ENCODE measurements at places on chromosomes 7 and 10. TPM values are rescaled to one million over a fixed set of nuclear protein-coding genes. Genes with fewer than 3 reads are reported as not detected.

COL1A2 gene
- 107 TPM for total RNA-seq

MRPS24 gene
- total RNA-seq, result 99.9 TPM

CUZD1 gene
- 837 TPM for total RNA-seq

ZNF804B gene
- total RNA-seq, result under 0.01 TPM

SPACDR gene
- total RNA-seq, result not detected

EPC1 gene
- total RNA-seq, result 39.2 TPM

NANOS1 gene
- total RNA-seq, result 9.9 TPM

VGF gene
- 3.0 TPM for total RNA-seq

TMEM130 gene
- 0.66 TPM for total RNA-seq

C10orf67 gene
- not detected for total RNA-seq

TFR2 gene
- 0.26 TPM for total RNA-seq

- H3K4me1 ChIP-seq, result peaks cover 5% of the 10 kb centered on the region
- H3K27ac ChIP-seq, result peak overlapping the region; percentile 6
- no peaks in the 10 kb centered on the region for H3K36me3 ChIP-seq
- DNase-seq, result no peak
- no peak overlapping the region for H3K4me3 ChIP-seq
Observed at GRCh38 chr7:77245015-77245755, 45.6 kb upstream of the FGL2 start.

GRCh38 chr7:31372231-31372959 lies 31.9 kb upstream of the NEUROD6 start:
- H3K27me3 ChIP-seq, result no peaks in the 10 kb centered on the region
- H3K4me3 ChIP-seq, result no peak overlapping the region
- H3K27ac ChIP-seq, result no peak overlapping the region
- H3K4me1 ChIP-seq, result no peaks in the 10 kb centered on the region

DNA sequence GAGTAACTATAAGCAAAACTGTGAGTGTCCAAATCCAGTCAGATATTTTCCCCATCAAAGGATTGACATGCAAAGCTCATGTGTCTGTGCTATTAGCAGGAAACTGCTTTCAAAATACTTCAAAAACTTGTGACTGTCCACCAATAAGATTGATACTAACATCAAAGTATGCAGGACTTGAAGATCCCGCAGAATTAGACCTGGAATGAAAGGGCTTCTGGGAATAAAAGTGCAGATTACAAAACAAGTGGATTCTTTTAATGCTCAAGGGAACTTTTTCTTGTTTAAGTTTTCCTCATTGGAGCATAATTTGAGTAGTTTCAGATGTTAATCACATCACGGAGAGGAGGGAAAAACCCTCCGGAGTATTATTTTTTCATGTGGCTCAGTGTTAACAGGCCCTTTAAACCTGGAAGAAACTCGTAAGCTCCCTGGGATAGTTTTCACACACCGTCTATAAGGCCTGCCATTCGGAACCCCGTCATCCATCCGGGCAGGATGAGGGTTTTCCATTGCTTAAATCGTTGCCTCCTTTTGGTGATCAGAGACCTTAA lies 33.9 kb upstream of the MKX start:
- DNase-seq, result no peak
- no peak overlapping the region for H3K4me3 ChIP-seq
- peaks cover 4% of the 10 kb centered on the region for H3K4me1 ChIP-seq
- no peaks in the 10 kb centered on the region for H3K27me3 ChIP-seq
- H3K27ac ChIP-seq, result no peak overlapping the region

GRCh38 chr7:151758622-151759540 lies 118.0 kb downstream of the PRKAG2 start:
- DNase-seq, result no peak
- no peaks in the 10 kb centered on the region for H3K36me3 ChIP-seq
- no peak overlapping the region for H3K4me3 ChIP-seq
- H3K27ac ChIP-seq, result no peak overlapping the region

DNA sequence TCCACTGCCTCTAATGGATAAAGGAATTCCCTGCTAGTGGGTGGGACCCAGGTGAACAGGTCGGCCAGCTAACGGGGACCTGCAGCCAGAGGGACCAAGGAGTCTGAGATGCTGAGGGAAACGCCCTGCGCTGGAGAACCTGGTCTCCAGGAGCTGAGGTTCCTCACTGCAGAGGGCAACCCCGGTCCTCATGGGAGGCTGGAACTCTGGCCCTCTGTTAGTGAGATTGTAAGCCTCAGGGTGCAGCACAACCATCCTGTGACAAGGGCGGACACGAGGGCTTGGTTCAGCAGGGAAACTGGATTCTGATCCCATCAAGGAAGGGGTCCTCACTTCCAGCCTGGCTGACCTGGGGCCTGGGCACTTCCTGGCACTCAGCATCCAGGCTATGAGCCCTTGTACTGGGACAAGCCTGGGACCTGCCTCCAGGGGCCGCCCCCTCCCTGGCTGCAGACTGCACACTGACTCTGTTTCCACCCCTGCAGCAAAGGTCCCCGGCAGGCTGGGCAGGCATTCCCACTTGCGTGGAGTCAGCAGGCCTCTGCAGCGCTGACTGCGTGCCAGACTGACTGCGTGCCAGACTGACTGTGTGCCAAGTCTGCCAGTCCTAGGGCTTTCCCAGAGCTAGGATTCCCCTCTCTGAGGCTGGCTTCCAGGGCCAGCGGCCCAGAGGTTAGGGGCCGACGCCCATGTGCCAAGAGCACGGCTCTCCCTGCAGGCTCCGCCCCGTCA lies 143.2 kb downstream of the MAPK8 start:
- no peak overlapping the region for H3K27ac ChIP-seq
- H3K4me3 ChIP-seq, result no peak overlapping the region
- H3K36me3 ChIP-seq, result no peaks in the 10 kb centered on the region
- DNase-seq, result no peak
- H3K4me1 ChIP-seq, result peaks cover 10% of the 10 kb centered on the region

GRCh38 chr7:108189733-108190388 lies 59.7 kb upstream of the LAMB4 start:
- no peak for DNase-seq
- no peak overlapping the region for H3K4me3 ChIP-seq
- no peak overlapping the region for H3K27ac ChIP-seq
- H3K27me3 ChIP-seq, result no peaks in the 10 kb centered on the region
- no peaks in the 10 kb centered on the region for H3K4me1 ChIP-seq

DNA sequence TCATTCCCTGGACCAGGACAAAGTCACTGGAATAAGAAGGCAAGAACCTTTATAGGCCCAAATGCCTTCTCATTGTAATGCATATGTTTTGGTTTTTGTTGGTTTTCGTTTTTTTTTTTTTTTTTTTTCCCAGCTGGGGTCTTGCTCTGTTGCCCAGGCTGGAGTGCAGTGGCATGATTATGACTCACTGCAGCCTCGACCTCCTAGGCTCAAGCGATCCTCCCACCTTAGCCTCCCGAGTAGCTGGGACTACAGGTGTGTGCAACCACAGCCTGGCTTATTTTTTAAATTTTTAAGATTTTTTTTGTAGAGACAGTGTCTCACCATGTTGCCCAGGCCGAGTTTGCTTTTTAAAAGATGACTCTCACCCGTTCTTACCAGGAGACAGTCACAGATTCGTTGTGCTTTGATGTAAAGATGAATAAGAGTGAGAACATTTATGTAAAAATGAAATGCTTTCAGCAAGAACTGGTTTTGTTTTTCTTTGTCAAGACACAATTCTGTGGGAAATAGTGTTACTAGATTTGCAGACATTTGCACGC lies 7.6 kb downstream of the IQCE start:
- DNase-seq, result no peak
- H3K27ac ChIP-seq, result no peak overlapping the region
- H3K36me3 ChIP-seq, result no peaks in the 10 kb centered on the region
- no peak overlapping the region for H3K4me3 ChIP-seq

DNA sequence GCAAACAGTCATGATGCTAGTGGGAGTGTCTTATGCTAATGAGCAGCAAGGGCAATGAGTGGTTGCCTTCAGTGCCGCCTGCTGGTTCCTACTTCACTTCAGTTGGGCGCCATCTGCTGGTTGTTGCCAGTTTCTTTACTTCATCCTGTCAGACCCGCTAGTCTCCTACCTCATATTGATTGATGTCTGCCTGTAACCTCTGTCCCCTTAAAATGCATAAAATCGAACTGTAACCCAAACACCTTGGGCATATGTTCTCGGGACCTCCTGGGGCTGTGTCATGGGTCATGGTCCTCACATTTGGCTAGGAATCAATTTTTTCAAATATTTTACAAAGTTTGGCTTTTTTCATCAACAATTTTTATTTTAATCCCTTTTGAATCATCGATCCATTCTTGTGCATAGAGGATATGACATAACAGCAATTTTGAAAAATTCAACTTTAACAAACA lies 62.8 kb upstream of the C7orf33 start:
- DNase-seq, result peak; percentile 85
- no peaks in the 10 kb centered on the region for H3K36me3 ChIP-seq
- no peaks in the 10 kb centered on the region for H3K27me3 ChIP-seq
- H3K4me1 ChIP-seq, result no peaks in the 10 kb centered on the region
- no peak overlapping the region for H3K4me3 ChIP-seq

DNA sequence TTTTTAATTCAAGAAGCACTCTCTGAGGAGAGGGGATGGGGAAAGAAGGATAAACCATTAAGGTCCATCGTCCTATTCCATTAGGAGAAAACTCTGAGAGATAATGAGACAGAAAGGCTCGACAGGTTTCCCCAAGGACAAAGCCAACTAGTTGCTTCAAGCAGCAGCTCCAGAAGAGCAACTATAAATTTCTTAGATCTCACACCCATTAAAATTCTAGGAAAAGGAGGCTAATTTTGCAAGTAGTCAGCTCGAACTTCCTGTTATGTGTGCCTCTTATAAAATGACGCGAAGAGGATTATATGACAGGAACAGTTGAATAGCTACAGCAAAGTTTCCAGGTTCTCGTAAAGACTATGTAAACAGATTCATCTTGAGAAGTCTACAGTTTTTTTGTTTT lies 52.0 kb upstream of the ST8SIA6 start:
- no peak for DNase-seq
- no peaks in the 10 kb centered on the region for H3K27me3 ChIP-seq

DNA sequence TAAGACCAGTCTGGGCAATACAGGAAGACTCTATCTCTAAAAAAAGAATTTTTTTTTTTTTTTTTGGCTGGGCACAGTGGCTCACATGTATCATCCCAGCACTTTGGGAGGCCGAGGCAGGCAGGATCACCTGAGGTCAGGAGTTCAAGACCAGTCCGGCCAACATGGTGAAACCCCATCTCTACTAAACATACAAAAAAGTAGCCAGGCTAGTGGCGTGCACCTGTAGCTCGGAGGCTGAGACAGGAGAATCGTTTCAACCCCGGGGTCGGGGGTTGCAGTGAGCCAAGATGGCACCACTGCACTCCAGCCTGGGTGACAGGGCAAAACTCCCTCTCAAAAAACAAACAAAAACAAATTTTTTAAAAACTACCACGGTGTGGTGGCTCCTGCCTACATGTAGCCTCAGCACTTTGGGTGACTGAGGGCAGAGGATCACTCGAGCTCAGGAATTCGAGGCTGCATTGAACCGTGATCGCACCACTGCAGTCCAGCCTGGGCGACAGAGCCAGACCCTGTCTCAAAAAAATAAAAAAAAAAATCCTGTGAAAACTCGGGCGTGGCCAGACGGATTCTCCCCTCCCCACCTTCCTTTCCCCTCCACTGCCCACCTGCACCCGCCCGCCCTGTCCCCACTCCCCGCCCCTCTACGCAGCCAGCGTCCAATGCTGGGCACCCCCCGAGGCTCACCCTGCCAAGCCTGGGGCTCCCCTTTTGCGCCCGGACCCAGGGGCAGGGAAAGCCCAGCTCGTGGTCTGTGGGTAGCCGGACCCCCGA lies 745 bp upstream of the ORAI2 start:
- H3K4me3 ChIP-seq, result peak overlapping the region; percentile 53
- H3K4me1 ChIP-seq, result peaks cover 9% of the 10 kb centered on the region
- H3K36me3 ChIP-seq, result no peaks in the 10 kb centered on the region
- DNase-seq, result no peak

DNA sequence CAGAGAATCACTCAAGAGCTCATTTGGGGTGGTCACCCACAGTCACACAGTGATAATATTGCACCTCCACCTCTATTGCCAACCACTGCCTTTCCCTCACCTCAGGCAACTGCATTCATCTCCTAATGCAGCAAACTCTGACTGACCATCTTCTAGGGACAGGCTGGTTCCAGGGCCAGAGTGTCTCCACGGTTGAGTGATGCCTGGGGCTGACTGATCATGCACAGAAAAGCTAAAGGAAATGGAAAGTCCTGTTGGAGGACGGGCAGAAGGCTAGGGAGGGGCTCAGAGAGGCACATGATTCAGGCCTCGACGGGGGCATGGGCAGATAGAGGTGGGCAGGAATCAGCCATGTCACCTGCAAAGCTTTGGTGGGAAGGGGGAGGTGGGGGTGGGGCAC lies 127.1 kb upstream of the TNS3 start:
- H3K36me3 ChIP-seq, result no peaks in the 10 kb centered on the region
- no peaks in the 10 kb centered on the region for H3K27me3 ChIP-seq
- no peak overlapping the region for H3K27ac ChIP-seq
- no peak overlapping the region for H3K4me3 ChIP-seq
- DNase-seq, result no peak
- no peaks in the 10 kb centered on the region for H3K4me1 ChIP-seq

- no peaks in the 10 kb centered on the region for H3K27me3 ChIP-seq
- H3K36me3 ChIP-seq, result no peaks in the 10 kb centered on the region
- DNase-seq, result no peak
Observed at GRCh38 chr10:106435081-106435480, 729.4 kb downstream of the SORCS1 start.

- DNase-seq, result no peak
- H3K4me1 ChIP-seq, result peaks cover 4% of the 10 kb centered on the region
- no peak overlapping the region for H3K27ac ChIP-seq
- no peaks in the 10 kb centered on the region for H3K27me3 ChIP-seq
- no peak overlapping the region for H3K4me3 ChIP-seq
Observed at GRCh38 chr7:134419085-134419484, 39.8 kb downstream of the AKR1B1 start.

DNA sequence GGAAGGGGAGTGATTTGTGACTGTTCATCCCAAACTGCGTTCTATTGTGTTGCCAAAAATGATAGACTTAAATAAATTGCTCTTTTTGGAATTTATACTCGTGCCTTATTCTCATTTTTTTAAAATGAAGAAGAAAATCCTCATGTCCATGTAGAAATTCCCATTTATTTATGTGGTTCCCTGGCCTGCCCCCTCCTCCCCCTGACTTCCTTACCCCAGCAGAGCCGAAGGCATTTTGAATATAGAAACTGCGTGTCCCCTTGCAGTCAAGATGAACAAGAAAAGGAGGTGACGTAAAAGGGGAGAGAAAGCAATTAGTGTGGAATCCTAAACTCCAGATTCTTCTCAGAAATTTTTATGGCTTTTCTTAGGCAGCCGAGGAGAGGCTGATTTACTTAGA lies 126.1 kb downstream of the FAM204A start:
- DNase-seq, result no peak
- no peaks in the 10 kb centered on the region for H3K36me3 ChIP-seq
- H3K27ac ChIP-seq, result no peak overlapping the region
- H3K27me3 ChIP-seq, result no peaks in the 10 kb centered on the region
- no peaks in the 10 kb centered on the region for H3K4me1 ChIP-seq
